ENCODE measurements at places on chromosomes 12 and 14.

- no peak for DNase-seq
These were observed 144.5 kb downstream of the LLPH start for GRCh38 chr12:65986047-65986446.

GRCh38 chr14:92590176-92590575 lies 76.6 kb downstream of the RIN3 start:
- no peak for DNase-seq

GRCh38 chr14:75144944-75145343 lies 18.1 kb upstream of the NEK9 start:
- no peak for DNase-seq

- DNase-seq = no peak
These were observed 38.2 kb downstream of the TRPV4 start for GRCh38 chr12:109795023-109795422.

DNA sequence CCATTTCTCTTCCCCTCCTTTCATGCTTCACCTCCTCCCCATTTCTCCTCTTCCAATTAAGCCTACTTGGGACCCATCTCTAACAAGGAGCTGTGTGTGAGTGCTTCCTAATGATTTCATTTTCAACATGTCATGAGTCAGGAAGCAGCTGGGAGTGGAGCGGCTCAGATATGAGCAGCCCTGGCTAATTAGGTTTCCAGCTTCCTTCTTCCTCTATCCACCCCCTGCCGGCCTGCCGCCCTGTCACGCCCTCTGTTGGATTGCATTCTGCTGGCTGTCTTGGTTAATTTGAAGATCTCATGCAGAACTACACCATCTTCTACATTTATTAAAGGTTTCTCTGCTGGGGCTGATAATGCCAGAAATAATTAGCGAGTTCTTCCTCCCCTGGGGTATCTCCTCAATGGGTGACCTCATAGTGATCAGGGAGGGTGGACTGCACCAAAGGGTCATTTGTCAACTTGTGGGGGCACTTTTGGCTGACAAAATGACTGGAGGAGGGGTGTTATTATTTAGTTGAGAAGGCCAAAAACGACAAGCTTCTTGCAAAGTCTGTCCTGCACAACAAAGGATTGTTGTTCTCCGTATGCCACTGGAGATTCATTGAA lies 300.9 kb upstream of the SRRM4 start:
- DNase-seq = no peak

GRCh38 chr12:132178801-132179401 lies 34.6 kb downstream of the NOC4L start:
- DNase-seq = no peak

DNA sequence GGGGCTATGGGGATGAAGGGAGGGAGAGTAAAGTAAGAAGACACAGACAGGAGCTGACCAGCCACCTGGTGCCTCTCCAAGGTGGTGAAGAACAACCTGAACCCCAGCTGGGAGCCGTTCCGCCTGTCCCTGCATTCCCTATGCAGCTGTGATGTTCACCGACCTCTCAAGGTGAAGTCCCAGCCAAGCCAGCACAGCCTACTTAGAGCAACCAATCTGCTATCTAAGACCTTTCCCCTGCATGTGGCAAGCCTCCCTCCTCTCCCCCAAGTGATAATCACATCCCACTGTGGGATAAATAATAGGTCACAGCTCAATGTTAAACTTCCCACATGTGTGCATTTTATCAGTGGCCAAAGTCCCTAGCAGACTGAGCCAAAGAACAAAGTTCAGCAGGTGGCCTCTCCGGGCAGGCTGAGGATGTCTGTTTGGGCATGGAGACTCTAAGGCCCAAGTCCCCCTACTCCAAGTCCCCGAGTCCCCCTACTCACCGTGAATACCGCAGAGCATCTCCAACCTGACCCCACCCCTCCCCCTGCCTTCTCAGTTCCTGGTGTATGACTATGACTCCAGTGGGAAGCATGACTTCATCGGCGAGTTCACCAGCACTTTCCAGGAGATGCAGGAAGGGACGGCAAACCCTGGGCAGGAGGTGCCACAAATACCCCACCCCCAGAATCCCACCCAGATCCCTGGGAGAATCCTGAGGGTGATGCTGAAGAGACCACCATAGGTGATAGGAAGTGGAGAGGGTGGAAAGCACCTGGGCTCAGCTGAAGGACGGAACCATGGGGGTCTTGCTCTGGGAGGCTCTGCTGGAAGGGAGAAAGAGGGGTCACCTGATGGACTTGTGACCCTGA lies 3.5 kb downstream of the CPNE6 start:
- DNase-seq = no peak

DNA sequence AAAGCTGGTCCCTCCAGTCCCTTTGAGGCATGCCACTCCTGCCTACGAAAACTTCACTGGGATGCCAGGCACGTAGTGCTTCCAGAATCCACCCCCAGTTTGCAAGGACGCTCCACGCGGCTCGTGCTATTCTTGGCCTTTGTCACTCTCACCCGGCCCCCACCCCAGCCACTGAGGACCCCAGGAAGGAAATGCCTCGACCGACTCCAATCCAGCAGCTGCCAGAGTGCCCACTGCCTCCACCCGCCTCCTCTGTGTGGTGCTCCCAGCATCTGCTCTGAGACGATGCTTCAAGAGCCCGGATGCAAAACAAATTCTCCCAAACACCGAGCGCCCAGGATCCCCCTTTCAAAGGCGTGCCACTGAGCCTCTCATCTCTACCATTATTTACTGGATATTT lies 123.9 kb downstream of the RFLNA start:
- no peak for DNase-seq

GRCh38 chr12:121009741-121010140 lies 6.5 kb downstream of the C12orf43 start:
- DNase-seq = peak; percentile 33

DNA sequence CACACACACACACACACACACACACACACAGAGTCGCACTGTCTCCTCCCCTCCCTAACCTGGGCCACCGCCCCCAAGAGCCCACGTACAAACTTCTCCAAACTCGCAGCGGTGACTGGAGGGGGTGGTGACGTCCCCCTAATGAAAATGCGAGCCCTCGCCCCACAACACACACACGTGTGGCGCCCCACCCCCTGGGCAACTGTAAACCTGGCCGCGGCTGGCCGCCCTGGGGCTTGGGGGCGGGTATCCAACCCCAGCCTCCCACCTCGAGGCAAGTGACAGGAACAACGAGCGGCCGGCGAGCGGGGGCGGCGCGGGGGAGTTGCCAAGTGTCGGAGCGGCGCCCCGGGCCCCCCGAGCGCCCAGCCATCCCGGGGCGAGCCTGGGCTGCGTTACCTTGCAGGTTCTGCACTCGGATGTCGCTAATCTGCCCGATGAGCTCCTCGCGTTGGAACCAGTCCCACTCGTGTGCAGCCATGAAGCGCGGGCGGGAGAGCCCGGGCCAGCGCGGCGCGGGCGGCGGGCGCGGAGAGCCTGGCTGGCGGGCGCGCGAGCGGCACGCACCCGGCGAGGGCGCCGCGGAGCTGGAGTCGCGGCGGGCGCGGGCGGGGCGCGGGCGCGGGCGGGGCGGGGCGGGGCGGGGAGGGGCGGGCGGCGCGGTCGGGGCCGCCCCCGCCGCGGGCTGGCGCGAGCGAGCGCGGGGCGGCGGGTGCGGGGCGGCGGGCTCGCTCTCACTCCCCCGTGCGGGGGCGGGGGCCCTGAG lies at the start of gene CLMN:
Gene CLMN (minus strand): TSS at position 597 of the 766 bp plus-strand sequence. CDS start 116 bp downstream, at position 481.
- DNase-seq = peak; percentile 78

GRCh38 chr12:116922194-116922897 lies 11.6 kb downstream of the FBXW8 start:
- DNase-seq = no peak

DNA sequence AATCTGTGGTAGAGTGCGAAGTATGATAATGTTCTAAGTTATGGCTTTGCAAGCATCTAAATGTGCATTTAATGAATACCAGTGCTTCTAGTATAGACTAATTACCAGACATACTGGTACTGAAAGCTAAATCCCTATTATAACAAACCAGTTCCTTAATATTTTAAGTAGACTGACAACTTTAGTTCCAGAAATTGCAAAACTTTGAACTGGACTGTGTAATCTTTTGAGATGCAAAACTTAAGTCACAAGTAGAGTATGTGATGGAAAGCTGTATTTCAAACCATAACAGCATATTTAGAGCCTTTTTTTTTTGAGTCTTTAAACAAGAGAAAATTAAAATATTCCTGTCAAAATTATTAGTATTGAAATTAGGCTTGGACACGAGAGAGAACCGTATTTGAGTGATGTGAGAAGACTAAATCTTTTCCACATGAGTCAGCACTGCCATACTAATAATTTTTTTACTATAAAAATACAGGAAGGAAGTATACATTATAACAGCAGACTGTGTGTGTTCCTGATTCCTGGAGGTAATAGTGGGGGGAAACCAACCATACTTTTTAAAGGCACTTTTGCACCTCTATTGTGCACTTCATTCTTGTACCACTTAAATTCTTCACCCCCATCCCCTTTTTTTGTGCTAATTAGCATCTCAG lies 45.5 kb downstream of the PPM1A start:
- no peak for DNase-seq

- no peak for DNase-seq
These were observed 77.7 kb upstream of the KCNJ8 start for GRCh38 chr12:21852251-21852650.

GRCh38 chr12:42957561-42958290 lies 368.2 kb upstream of the PRICKLE1 start:
- no peak for DNase-seq

Measured in nephron progenitor cell (in vitro differentiated cells).